Myometrial cell (primary cell): ENCODE measurements at places on chromosomes 12 and 14. TPM values are rescaled to one million over a fixed set of nuclear protein-coding genes. Genes with fewer than 3 reads are reported as not detected.

LAG3 gene
- under 0.01 and 0.35 TPM in 2 replicates for total RNA-seq

RNF31 gene
- 35.7 and 41.8 TPM in 2 replicates for total RNA-seq

CSRP2 gene
- total RNA-seq: 22.0 and 23.4 TPM in 2 replicates

TCL1B gene
- total RNA-seq: not detected in 2 replicates

DACT1 gene
- total RNA-seq: 0.29 and 2.1 TPM in 2 replicates

USP44 gene
- 0.86 and 1.6 TPM in 2 replicates for total RNA-seq

PLBD1 gene
- total RNA-seq: 5.2 and 7.4 TPM in 2 replicates

HOXC4 gene
- total RNA-seq: 0.58 TPM in 1 of 2 replicates, not detected in the other

CNTN1 gene
- total RNA-seq: under 0.01 and 0.86 TPM in 2 replicates

KLRG1 gene
- total RNA-seq: 0.58 and 4.3 TPM in 2 replicates

KRT82 gene
- not detected in 2 replicates for total RNA-seq

MYH6 gene
- total RNA-seq: not detected in 2 replicates

OTX2 gene
- not detected in 2 replicates for total RNA-seq

CLEC4E gene
- total RNA-seq: not detected in 2 replicates
